Spleen (tissue), 13 donors: ENCODE measurements at places on chromosomes 7 and 10. TPM values are rescaled to one million over a fixed set of nuclear protein-coding genes. Genes with fewer than 3 reads are reported as not detected.
A peak's percentile ranks its signal among the peaks of the same experiment; 100 is the strongest.

The LHFPL3 gene
- total RNA-seq, result 0.20 TPM

GRCh38 chr10:26214551-26215395 lies 1.8 kb upstream of the GAD2 start:
- no peaks in the 10 kb centered on the region for H3K36me3 ChIP-seq
- no peak overlapping the region for H3K27ac ChIP-seq
- H3K4me3 ChIP-seq, result peak overlapping the region; percentile 6
- H3K4me1 ChIP-seq, result peaks cover 39% of the 10 kb centered on the region
- peaks cover 98% of the 10 kb centered on the region for H3K27me3 ChIP-seq
- DNase-seq, result no peak

- H3K36me3 ChIP-seq, result no peaks in the 10 kb centered on the region
- no peaks in the 10 kb centered on the region for H3K27me3 ChIP-seq
- no peak for DNase-seq
- H3K27ac ChIP-seq, result no peak overlapping the region
- peaks cover 6% of the 10 kb centered on the region for H3K4me1 ChIP-seq
- H3K4me3 ChIP-seq, result no peak overlapping the region
Observed at GRCh38 chr10:48550977-48551376, 53.9 kb downstream of the ARHGAP22 start.

The FRAT2 gene
- 28.3 TPM for total RNA-seq

- peaks cover 57% of the 10 kb centered on the region for H3K4me1 ChIP-seq
- peaks cover 20% of the 10 kb centered on the region for H3K36me3 ChIP-seq
- H3K4me3 ChIP-seq, result peak overlapping the region; percentile 99
Observed at GRCh38 chr7:92244808-92245486, 767 bp downstream of the KRIT1 start.

The SLC18A3 gene
- not detected for total RNA-seq

- H3K4me3 ChIP-seq, result no peak overlapping the region
- H3K36me3 ChIP-seq, result no peaks in the 10 kb centered on the region
- peak; percentile 68 for DNase-seq
Observed at GRCh38 chr10:1573334-1573969, 163.9 kb downstream of the ADARB2 start.

GRCh38 chr10:29023678-29024077 lies 265.2 kb upstream of the LYZL1 start:
- H3K27me3 ChIP-seq, result no peaks in the 10 kb centered on the region
- H3K36me3 ChIP-seq, result no peaks in the 10 kb centered on the region
- no peaks in the 10 kb centered on the region for H3K4me1 ChIP-seq

DNA sequence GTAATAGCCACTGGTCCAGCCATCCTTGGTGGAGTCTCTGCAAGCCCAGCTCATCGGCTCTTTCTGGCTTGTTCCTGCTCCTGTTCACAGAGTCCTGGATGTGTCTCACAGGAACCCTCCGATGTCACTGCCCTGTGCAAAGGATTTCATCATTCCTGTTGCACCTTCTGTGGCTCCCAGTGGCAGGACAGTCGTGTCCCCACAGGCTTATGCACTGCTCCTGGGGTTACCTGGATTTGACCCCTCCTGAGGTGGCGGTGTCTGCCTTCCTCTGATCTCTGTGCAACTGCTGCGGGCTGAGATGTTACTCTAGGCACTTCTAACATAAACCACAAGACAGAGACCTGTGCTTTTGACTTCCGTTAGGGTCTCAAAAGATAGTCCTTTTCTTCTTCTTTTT lies 30.6 kb downstream of the APBB1IP start:
- peak; percentile 81 for DNase-seq
- no peak overlapping the region for H3K27ac ChIP-seq
- H3K4me3 ChIP-seq, result no peak overlapping the region
- H3K27me3 ChIP-seq, result no peaks in the 10 kb centered on the region
- no peaks in the 10 kb centered on the region for H3K36me3 ChIP-seq

- H3K27me3 ChIP-seq, result no peaks in the 10 kb centered on the region
- H3K27ac ChIP-seq, result no peak overlapping the region
- no peaks in the 10 kb centered on the region for H3K4me1 ChIP-seq
- no peak overlapping the region for H3K4me3 ChIP-seq
- no peak for DNase-seq
- no peaks in the 10 kb centered on the region for H3K36me3 ChIP-seq
Observed at GRCh38 chr7:12889391-12889790, 202.0 kb downstream of the ARL4A start.

- no peaks in the 10 kb centered on the region for H3K4me1 ChIP-seq
- no peaks in the 10 kb centered on the region for H3K36me3 ChIP-seq
Observed at GRCh38 chr7:13262929-13263530, 575.6 kb downstream of the ARL4A start.

The LLCFC1 gene
- not detected for total RNA-seq

GRCh38 chr7:47885309-47885986 lies 62.8 kb downstream of the PKD1L1 start:
- no peaks in the 10 kb centered on the region for H3K36me3 ChIP-seq
- no peak for DNase-seq
- H3K4me3 ChIP-seq, result no peak overlapping the region
- no peak overlapping the region for H3K27ac ChIP-seq

DNA sequence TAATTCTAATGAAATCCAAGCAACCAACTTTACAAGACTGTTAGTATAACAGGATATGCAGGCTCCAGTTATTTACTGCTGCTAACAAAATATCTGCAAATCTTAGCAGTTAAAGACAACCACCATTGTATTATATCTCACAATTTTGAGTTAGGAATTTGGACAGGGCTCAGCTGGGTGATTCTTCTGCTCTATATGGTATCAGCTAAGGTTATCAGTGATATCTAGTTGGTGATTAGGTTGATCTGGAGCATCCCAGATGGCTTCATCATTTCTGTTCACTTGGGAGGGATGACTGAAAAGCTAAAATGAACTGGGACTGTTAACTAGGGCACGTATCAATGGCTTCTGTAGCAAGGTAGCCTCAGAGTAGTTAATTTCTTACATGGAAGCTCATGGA lies 105.7 kb downstream of the MBL2 start:
- no peaks in the 10 kb centered on the region for H3K36me3 ChIP-seq
- H3K4me1 ChIP-seq, result no peaks in the 10 kb centered on the region
- DNase-seq, result no peak
